ENCODE measurements at places on chromosomes 2 and 18.

DNA sequence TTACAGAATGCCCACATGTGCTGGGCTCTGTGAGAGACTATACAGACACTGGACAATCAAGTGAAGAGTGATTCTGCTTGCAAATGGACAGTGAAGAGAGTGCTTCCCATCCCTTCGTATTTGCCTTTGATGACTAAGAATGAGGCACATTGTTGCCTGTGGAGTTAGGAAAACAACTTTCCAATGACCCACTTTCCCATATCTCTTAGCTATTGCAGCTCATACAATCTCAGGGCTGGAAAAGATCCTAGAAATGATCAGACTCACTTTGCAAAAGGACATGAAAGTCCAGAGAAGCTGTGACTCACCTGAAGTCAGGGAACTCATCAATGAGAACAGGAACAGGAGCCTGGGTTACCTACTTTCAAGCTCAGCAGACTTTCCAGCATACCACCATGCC, 440.5 kb upstream of the TCF4 start:
- DNase-seq, result no peak

DNA sequence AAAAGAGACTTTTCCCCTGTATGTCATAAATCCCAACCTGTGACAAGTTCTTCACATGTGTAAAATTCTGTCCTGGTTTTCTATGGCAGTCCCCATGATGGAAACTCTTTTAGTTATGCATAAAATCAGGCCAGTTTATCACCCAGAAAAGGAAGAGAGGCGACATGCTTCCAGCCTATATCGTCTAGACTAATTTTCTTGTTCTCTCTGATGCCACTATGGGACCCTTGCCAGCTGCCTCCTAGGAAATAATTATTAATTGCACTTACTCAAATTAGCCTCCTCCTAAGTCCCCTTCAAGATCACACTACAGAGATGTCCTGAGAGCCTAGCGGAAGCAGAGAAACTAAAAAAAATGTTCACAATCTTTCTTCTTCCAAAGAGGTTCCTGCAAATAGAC, 722.4 kb downstream of the NRXN1 start:
- no peak for DNase-seq

DNA sequence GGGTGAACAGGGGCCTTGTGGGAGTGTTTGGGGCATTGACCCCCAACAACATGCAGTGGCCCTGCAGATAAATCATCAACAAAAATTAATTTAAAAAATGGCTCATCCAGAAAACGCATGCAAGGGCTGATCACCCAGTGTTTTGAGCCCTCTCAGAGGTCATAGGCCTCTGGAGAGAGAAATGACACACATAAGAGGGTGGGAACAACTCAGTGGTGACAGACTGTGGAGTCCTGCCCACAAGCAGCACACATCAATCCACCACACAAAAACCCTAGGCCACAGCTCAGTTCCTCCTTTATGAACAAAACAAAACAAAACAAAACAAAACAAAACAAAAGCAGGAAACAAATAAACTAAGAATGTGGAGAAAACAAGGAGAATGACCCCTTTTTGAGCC, 351.7 kb upstream of the SPHKAP start:
- no peak for DNase-seq

GRCh38 chr2:128358941-128359731, 40.5 kb upstream of the HS6ST1 start:
- DNase-seq, result no peak

DNA sequence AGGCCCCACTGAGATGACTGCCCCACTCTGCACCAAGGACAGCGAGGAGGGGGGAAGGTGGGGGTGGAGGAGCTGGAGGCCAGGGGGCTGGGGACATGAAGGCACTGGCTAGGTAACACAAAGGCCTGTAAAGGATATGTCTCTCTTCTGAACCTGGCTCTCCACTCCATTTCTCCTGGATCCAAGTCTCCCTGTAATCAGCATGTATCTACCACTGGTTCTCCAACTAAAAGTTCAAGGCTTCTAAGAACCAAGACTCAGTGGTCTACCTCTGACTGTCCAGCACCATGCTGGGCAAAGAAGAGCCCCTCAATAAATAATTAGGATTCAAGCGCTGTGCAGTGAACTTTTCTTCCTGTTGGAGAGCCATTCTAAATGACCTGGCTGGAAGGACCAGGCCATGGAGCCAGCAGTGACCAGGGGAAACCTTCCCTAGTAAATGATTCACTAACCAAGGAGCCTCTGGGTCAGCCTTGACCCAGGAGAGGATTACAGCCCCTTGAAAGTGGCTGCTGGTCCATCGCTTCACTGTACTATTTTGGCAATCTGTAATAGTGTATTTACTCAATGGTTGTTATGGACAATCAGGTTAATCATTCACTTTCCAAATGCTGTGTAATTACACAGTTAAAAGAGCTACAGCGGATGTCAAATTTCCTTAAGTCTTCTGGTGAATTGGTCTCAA, 73.2 kb downstream of the BCL11A start:
- no peak for DNase-seq

- DNase-seq, result no peak
These were observed 8.4 kb downstream of the ACSL3 start for GRCh38 chr2:222869252-222869560.

DNA sequence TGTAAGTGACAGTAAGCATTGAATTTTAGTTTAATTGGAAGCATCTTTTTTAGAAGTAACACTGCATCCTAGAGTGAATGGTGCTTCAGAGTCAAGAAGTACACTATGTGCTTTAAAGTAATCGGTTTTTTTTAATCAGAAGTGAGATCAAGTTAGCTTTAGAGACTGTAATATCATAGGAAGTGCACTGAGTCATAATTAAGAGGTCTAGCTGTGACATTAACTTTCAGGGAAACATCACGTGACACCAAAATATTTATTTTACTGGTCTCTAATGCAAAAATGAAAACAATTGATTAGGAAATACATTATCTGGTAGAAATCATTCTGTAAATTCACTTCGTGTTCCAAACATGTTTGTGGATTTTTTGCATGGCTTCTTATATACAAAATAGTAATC, 55.3 kb upstream of the KYNU start:
- no peak for DNase-seq

GRCh38 chr18:35864916-35865315, 107.6 kb upstream of the RMP24 start:
- no peak for DNase-seq

Data from activated T-cell treated with anti-CD3 and anti-CD28 coated beads, Interleukin-2, amount 50 U/mL, for 4 hours (primary cell).